Muscle of back (tissue), 13 donors: ENCODE measurements at places on chromosomes 6 and 20. TPM values are rescaled to one million over a fixed set of nuclear protein-coding genes. Genes with fewer than 3 reads are reported as not detected.

The LKAAEAR1 gene
- polyA plus RNA-seq: not detected

The DACT2 gene
- 1.4 TPM for polyA plus RNA-seq

GRCh38 chr20:62925420-62926228 lies 681 bp downstream of the DIDO1 start:
- peak; percentile 29 for DNase-seq

- no peak for DNase-seq
Observed at GRCh38 chr20:45268531-45268930, 14.2 kb upstream of the SLPI start.

- DNase-seq: no peak
Observed at GRCh38 chr6:38404355-38404754, 235.4 kb downstream of the BTBD9 start.

The TBPL1 gene
- polyA plus RNA-seq: 28.8 TPM

- no peak for DNase-seq
Observed at GRCh38 chr6:159943101-159943632, 25.7 kb upstream of the IGF2R start.

The SLC17A3 gene
- not detected for polyA plus RNA-seq

GRCh38 chr6:13769655-13770053 lies 44.7 kb downstream of the MCUR1 start:
- no peak for DNase-seq

DNA sequence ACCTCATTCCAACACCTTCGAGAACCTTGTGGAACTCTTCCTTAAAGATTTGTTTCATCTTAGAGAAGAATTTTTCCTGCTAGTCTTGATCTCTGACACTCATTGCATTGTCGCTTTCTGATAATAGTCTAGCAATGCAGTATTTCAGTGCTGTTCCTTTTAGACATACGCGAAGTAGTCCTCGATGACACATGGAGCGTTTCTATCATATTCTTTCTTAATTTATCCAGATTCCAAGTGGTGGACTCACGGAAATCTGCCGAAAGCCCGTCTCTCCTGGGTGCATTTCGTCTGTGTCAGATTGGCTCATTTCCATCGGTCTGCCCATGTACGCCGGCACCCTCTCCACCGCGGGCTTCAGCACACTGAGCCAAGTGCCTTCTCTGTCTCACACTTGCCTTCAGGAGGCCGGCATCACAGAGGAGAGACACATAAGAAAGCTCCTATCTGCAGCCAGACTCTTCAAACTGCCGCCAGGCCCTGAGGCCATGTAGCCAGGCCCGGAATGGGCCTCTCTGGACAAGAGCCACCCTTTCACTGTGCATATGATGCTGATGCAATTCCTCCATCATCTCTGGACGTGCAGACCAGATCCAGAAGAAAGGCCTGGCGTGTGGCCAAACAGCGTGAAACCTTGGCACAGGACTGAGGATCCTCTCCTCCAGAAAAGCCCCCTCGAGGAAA lies 198.6 kb upstream of the UST start:
- DNase-seq: peak; percentile 44

GRCh38 chr20:44517454-44517853 lies 4.4 kb downstream of the SERINC3 start:
- DNase-seq: no peak

The CTAGE9 gene
- polyA plus RNA-seq: not detected

- DNase-seq: no peak
Observed at GRCh38 chr6:166485651-166486535, 100.6 kb downstream of the RAMACL start.

- DNase-seq: no peak
Observed at GRCh38 chr6:25913741-25914140, 16.8 kb downstream of the SLC17A2 start.

- peak; percentile 94 for DNase-seq
Observed at GRCh38 chr20:51631011-51631950, 88.8 kb upstream of the NFATC2 start.

DNA sequence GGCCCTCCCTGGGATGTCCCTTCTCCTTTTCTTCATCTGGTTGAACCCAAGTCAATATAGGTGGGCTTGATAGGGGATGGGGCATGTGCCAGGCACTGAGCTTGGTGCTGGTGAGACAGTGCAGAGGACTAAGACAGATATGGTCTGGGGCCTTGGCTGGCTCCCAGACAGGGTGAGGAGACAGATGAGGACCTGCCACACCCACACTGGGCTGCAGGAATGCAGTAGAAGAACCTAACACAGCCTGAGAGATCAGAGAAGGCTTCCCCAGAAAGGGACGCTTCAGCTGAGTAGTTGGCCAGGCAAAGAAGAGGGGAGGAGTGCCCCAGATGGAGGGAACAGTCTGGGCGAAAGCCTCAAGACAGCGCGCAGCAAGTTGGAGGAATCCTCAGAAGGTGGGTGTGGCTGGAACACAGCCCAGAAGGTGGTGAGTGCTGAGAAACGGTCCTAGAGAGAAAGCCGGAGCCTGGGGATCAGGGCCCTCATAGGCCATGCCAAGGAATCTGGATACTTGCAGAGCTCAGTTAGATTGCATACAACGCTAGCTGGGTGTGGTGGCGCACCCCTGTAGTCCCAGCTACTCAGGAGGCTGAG lies 26.4 kb downstream of the CD40 start:
- DNase-seq: no peak

The ERVFRD-1 gene
- polyA plus RNA-seq: 0.19 TPM

DNA sequence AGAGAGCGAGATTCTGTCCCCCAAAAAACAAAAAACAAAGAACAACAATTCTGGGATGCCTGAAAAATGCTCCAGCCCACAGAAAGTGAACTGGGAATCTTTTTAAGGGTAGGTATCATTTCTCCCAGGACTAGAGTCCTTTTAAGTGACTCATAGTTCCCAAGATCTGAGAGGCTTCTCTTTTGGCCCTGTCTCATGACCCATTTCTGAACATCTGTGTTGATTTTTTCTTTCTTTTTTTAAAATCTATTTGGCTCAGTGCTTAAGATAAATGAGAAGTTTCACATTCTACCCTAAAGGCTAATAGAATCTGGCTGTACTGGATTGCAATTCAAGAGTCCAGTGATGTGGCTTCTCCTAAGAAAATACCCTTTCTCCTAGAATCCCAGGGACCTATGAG lies 217.6 kb upstream of the FOXQ1 start:
- peak; percentile 21 for DNase-seq

The FAM210B gene
- polyA plus RNA-seq: 48.8 TPM

DNA sequence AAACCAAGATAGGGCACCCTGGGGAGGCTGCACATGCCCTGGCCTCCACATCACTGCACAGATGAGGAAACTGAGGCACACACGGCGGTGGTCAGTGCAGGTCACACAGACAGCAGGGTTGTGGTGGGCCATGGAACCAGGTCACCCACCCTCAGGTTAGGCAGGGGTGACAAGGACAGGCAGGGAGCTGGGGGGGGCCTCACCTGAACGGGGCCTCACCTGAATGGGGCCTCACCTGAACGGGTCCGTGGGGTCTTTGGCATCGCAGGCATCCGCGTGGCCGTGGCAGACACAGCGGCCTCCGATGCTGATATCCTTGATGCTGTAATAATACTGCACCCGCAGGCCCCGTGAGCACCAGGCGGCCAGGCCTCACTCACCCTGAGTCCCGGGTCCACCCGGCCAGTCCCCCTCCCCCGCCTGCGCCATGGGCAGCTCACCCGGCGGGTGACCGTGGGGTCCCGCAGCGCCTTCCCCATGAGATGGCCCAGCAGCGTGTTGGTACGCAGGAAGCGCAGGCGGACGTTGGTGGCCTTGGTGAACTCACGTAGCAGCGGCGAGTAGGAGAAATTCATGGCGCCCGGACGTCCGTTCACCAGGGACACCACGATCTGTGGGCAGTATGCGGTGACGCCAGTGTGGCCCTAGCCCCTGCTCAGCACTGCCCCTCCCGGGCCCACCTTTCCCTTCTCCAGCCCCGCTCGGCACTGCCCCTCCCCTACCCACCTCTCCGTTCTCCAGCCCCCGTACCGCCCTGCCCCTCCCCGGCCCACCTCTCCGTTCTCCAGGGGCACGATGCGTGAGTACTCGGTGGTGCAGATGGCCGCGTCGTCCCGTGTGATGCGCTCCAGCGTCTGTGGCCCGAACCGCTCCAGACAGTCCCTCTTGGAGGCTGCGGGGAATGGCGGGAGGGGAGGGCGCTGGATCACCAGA lies 15.4 kb downstream of the LAMA5 start:
- DNase-seq: no peak

- no peak for DNase-seq
Observed at GRCh38 chr20:4869290-4870193, 131.8 kb downstream of the SLC23A2 start.

DNA sequence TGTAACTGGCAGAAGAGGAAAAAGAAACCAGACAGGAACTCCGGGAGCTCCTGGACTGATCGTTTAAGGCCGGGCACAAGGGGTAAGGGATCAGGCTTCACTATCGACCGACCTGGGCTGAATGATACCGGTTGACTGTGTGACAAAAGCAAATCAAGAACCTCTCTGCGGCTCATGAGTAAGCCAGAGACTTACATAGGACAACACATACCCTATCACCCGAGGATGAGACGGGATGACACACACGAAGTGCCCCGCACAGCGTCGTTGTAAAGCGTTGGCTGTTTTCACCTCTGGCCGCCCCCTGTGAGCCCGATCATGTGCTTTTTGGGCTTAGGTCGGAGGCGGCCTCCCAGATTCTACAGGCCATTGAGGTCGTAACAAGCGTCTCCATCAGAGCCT lies 695 bp upstream of the TGIF2 start:
- peak; percentile 34 for DNase-seq

DNA sequence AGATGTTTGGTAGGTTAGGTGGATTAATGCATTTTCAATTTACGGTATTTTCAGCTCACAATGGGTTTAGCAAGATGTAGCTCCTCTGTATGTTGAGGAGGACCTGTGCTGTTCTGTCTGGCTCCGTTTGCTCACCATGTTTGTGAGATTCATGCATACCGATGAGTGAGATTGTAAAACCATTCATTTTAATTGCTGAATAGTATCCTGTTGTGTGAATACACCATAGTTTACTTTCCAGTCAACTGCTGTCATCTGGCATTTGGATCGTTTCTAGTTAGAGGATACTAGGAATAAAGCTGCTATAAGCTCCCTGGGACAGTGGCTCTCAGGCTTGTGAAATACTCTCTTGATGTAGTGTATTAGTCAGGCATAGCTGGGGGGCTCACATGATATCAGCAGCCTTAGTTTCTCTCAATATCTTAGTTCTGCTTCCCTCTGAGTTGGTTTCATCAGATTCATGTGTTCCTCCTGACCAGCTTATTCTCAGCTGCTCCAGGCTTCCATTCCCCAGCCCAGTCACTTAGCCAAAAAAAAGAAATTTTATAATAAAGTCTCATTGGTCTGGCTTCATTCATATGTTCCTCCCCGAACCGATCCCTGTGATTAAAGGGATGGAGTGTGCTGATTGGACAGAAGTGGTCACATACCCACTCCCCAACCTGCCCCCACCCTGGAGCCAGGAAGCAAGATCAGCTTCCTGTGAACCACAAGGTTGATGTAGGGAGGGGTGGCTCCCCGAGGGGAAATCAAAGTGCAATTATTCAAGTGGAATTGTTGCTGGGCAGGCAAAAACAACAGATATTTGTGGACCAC lies 10.9 kb upstream of the B4GALT5 start:
- DNase-seq: peak; percentile 67

DNA sequence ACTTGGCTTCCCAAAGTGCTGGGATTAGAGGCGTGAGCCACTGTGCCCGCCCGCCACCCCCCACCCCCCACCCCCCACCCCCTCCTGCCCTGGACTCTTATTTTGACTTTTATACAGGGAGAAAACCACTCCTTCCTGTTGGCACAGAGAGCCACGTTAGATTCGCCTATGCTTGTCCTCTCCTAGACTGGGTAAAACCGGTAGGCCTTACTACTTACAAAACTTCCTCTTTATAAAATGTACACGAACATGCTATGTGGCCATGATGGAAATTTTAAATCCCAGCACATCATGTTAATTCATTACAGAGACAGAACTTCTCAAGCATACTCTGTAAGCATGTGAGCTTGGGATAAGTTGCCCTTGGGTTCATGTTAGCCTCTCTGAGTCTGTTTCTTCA lies 124.2 kb downstream of the SLC24A3 start:
- DNase-seq: no peak

The C6orf58 gene
- 1.4 TPM for polyA plus RNA-seq

- no peak for DNase-seq
Observed at GRCh38 chr20:609371-609964, 641 bp downstream of the TCF15 start.

DNA sequence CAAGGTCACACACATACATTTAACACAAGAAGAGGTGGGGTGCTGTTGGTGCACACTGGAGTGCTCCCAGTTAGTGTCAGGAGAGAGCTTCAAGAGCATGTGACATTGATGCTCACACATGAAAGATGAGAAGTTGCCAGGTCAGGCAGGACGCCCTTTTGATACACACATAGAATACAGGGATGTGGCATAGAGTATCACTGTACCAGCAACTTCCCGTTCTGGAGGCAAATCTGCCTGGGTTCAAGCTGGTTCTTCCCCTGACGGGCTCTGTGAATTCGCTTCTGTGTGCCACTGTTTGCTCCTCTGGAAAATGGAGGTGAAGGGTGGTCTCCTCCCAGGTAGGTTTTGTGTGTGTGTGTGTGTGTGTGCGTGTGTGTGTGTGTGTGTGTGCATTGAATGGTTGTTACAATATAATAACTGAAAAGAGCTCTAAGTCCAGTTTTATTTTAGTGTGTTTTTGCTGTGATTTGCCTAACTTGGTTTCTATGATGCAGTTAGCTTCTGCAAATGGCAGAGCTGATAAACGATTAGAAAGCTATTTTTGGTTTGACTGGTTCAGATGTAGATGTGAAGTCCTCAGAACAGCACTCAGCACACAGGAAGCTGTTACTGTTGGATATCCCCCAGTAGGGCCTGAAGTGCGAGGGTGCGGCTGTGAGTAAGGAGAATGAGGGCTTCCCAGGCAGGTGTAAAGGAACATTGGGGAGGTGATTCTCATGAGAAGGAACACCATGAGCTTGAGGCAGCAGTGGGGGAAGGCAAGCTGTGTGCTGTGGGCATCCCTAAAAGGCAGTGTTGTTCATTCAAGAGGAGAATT lies 53.4 kb downstream of the HIVEP1 start:
- no peak for DNase-seq

The BEND6 gene
- 1.2 TPM for polyA plus RNA-seq
